ENCODE measurements at places on chromosomes 2 and 18. TPM values are rescaled to one million over a fixed set of nuclear protein-coding genes. Genes with fewer than 3 reads are reported as not detected.

- DNase-seq = no peak
Measured at GRCh38 chr18:59072727-59073421, 66.8 kb upstream of the SEC11C start.

GRCh38 chr2:42457011-42457410 is 36.8 kb downstream of the KCNG3 start:
- DNase-seq = no peak

DNA sequence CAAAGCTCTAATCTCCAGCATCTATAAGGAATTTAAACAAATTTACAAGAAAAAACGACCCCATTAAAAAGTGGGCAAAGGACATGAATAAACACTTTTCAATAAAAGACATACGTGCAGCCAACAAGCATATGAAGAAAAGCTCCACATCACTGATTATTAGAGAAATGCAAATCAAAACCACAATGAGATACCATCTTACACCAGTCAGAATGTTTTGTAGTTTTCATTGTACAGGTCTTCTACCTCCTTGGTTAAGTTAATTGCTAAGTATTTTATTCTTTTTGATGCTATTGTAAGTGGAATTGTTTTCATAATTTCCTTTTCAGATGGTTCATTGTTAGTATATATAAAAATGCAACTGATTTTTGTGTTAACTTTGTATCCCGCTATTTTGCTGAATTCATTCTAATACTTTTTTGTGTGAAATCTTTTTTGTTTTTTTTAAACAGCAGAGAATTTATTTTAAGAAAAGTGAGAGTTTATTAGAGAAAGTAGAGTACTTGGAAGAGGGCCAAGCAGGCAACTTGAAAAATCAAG is 40.7 kb downstream of the SLC39A10 start:
- DNase-seq = no peak

Gene CCDC68
- total RNA-seq = not detected

Measured in activated CD4-positive, alpha-beta memory T cell treated with anti-CD3 and anti-CD28 coated beads, Interleukin-2, amount 10 ng/mL, durations not matched to agents 7 days and 5 days (primary cell).